ENCODE measurements at places on chromosomes 13 and 19.

GRCh38 chr13:107360010-107360409 lies 792.1 kb upstream of the ARGLU1 start:
- no peak for DNase-seq

GRCh38 chr19:13092606-13093235 lies 9.9 kb downstream of the LYL1 start:
- DNase-seq = no peak

DNA sequence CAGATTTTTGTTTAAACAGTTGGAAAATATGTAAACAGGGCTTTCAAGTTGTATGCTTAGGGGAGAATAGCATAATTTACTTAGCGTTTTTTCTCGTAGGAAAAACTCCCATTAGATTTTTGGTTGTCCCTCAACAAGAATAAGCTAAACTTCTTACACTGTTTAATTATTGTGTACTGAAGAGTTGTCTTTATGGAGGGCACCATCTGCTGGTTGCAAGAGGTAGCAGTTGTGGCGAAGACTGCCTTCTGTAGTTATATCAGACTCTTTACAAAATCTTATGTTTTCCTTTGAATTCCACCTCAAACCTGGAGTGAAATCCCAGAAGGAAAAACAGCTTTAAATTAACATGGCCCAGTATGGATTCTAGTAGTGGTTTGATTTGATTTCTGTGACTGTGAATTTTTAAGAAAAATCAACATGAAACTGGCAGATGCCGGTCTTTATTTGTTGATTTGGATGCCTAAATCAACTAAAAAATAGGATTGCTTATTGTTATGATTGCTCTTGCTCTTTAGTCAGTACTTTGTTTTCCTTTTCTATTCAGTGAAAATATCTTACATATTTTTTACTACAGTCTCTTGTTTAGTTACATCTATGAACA lies 53.4 kb downstream of the PDS5B start:
- peak; percentile 7 for DNase-seq

GRCh38 chr13:90447734-90448101 lies 899.8 kb upstream of the MIR17HG start:
- no peak for DNase-seq

DNA sequence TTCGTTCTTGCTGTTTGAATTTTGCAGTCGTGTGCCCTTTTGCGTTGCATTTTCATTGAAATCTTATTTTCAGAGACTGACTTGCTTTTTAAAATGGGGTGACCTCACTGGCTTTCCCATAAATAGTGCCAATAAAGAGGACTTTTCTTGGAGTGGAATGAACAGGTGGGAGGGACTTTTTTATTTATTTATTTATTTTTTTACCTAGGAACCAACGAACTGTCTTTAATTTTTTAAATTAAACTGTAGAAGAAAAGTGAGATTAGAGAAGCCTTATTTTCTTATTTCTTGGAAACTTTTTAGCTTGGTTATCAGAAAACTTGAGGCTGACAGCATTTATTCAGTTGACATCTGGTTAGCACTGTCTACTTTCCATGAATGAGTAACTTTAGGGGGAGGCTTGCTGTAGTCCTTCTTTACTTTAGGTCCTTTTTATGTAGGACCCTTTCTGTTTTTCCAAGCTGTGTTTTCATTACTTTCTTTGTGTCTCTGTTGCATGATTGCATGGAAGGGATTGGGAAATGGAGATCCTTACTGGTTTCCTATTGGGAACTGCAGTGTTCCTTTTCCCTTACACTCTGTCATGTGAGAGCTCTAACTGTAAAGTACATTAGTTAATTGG lies 1.7 kb downstream of the SLAIN1 start:
- DNase-seq = no peak

GRCh38 chr19:4748589-4748988 lies 24.9 kb upstream of the DPP9 start:
- no peak for DNase-seq

GRCh38 chr19:57466489-57466888 lies 9.5 kb upstream of the VN1R1 start:
- no peak for DNase-seq

DNA sequence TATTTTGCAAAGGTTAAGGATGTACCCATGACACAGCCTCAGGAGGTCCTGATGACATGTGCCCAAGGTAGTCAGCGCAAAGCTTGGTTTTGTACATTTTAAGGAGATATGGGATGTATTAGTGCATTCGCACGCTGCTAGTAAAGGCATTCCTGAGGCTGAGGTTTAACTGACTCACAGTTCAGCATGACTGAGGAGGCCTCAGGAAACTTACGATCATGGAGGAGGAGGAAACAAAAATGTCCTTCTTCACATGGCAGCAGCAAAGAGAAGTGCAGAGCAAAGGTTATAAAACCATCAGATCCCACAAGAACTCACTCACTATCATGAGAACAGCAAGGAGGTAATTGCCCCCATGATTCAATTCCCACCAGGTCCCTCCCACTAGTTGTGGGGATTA lies 1017.4 kb downstream of the EFNB2 start:
- DNase-seq = no peak

DNA sequence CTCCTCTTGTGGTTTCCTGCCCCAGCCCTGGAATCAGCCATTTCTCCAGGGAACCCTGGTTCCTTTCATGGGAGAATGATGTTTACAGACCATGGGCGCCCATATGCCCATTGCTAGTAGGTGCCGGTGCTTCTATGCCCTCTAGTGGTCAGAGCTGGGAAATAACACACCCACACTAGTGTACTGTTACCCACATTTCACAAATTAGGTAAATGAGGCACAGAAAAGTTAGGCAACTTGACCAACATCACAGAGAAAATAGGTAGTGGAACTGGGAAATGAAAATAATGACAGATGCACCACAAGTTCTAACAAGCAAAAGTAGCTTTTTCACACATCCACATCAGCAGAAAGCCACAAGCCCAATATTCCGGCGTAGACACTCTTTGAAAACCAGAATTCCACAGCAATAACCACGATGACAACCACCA lies 1.3 kb upstream of the CEACAM3 start:
- DNase-seq = no peak

GRCh38 chr19:21587549-21587948 lies 82.1 kb downstream of the ZNF429 start:
- DNase-seq = no peak

- DNase-seq = no peak
These were observed 1.7 kb upstream of the FBXW9 start for GRCh38 chr19:12698138-12698537.

DNA sequence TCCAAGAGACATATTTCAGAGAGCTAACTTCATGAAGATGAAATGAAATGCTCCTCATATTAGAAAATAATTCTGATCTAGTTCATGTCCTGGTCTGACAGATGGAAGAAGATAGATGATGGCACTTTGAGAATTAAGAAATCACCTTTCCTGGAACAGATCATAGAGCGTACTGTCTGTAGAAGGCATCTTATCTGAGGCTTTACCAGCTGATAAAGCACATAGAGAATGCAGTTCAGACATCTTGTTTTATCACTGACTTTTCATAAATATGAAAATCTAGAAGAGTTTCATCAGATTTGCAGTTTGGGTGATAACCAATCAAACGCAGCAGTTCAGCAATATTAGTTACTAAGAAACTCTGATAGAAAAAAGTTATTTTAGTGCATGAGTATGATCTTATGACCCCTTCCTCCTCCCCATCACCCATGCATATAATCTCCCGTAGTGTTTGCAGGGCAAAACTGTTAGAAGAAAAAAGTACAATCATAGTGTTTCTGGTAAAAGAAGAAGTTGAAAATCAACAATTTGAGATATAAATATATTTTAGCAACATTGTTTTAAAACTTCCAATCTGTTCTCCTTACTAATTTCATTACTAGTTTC lies 585.2 kb downstream of the PCDH9 start:
- DNase-seq = no peak

DNA sequence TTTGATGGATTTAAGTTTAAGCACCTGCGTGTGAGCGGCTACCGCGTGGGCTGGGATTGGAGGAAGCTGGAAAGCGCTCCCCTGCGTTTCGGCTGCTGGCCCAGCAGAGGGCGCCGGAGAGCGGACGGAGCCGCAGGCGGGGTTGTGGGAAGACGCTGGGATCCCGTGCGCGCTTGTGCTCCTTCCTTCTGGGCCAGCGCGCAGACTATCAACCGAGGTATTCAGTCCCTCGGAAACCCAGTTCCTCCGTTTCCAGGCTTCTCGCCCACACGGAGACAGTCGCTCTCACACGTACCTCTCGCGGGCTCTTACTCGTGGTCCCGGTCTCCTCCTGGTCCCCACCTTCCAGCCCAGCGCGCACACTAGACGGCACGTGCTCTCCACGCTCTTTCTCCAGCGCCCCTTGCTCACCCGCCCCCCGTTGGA lies 28.8 kb downstream of the EPN1 start:
- DNase-seq = no peak

DNA sequence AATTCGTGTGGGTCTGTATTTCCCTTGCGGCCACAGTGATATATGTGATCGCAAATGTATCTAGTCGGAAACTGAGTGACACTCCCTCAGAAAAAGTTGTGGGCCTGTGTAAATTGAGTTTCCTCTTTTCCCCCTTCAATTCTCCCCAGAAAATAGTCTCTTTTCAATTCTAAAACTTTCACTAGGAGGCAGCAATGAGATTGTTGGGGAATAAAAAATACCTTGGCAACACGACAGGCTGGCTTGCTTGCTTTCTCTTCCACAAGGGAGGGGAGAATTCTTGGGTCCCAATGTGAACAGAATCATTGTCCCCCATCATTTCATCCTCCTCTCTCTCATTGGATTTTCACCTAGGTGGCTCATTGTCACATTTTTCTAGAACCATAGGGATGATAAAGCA lies 3.7 kb upstream of the SOX21 start:
- no peak for DNase-seq

GRCh38 chr19:44726465-44726864 lies 22.0 kb upstream of the BCL3 start:
- no peak for DNase-seq

GRCh38 chr19:15393963-15394362 lies 14.4 kb upstream of the AKAP8 start:
- DNase-seq = no peak

DNA sequence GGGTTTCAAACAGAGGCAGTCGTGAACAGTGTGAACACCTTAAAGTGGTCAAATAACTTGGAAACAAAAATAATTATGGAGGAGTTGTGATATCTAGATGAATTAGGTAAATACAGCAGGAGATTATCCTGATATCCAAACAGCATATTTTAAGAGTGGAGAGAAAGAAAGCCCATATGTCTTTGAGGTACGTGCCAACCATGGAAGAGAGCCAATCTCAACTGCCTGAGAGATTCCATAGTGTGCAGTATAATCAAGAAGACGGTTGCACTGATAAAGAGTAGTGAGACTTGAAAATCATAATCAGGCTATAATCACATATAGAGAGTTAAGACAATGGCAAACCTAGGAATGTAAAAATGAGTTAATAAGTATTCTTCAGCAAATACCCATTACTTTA lies 472.8 kb upstream of the SLITRK5 start:
- DNase-seq = no peak
